ENCODE measurements at places on chromosomes 16 and 17.

DNA sequence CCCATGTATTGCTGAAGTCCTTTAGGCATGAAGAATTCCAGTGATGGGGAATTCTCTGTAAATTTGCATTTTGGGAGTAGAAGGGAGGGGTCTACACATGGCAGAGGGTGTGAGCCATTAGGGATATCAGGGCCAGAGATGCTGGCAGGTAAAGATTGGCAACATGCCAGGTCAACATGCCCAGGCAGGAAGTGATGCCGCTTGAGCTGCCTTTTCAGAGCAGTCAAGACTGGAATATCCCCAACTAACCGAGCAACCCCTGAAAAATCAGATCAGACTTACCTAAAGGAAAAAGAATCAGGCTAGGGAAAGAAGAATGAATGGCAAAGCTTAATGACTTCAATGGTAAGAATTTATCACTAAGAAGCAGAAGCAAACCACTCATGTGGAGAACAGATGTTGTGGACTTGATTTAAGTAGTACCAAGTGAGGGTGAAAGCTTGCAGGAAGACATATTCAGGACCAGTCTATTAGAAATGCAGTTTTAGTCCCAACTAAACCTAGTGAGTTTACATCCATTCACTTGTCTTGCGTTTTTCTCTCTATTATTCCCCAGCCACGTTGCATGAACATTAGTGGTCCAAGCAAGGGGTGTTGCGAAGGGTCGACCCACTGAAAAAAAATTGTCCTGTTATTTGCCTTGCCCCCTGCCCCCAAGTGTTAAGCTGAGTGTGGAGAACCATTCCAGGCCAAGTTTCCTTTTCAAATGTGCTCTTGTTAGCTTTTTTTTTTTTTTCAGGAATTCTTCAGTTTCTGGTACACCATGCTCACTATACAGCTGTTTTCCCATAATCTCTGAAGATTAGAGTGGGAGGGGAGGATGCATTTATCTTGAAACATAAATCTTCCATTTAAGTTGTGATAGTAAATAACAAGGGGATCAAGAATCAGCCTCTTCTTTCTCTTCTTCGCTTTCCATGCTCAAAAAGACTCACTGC, 105.2 kb downstream of the ABCA8 start:
- peak; percentile 18 for DNase-seq

- DNase-seq: no peak
Observed at GRCh38 chr17:4215882-4216570, 47.8 kb downstream of the ANKFY1 start.

GRCh38 chr17:73639322-73639721, 4.9 kb downstream of the SDK2 start:
- no peak for DNase-seq

GRCh38 chr17:29880031-29880430, 50.0 kb downstream of the SSH2 start:
- DNase-seq: no peak

DNA sequence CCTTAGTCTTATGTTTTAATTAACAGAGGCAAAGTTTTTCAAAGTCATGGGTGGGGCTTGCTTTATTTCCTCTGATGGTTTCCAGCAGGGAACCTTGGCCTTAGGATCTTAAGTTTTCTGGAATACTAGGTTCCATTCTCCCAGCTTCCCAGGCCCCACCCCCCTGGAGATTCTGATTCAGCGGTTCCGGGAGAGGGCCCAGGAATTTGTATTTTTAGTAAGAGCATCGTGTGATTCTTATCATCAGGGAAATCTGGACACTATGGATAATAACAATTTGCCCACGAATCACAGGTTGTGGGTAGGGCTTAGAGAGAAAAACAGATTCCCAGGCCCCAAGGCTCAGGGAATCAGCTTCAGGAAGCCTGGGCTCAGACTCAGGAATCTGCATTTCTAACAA, 263.6 kb downstream of the NTN1 start:
- no peak for DNase-seq

GRCh38 chr17:77285594-77286390, 145.0 kb downstream of the SEC14L1 start:
- DNase-seq: peak; percentile 79

DNA sequence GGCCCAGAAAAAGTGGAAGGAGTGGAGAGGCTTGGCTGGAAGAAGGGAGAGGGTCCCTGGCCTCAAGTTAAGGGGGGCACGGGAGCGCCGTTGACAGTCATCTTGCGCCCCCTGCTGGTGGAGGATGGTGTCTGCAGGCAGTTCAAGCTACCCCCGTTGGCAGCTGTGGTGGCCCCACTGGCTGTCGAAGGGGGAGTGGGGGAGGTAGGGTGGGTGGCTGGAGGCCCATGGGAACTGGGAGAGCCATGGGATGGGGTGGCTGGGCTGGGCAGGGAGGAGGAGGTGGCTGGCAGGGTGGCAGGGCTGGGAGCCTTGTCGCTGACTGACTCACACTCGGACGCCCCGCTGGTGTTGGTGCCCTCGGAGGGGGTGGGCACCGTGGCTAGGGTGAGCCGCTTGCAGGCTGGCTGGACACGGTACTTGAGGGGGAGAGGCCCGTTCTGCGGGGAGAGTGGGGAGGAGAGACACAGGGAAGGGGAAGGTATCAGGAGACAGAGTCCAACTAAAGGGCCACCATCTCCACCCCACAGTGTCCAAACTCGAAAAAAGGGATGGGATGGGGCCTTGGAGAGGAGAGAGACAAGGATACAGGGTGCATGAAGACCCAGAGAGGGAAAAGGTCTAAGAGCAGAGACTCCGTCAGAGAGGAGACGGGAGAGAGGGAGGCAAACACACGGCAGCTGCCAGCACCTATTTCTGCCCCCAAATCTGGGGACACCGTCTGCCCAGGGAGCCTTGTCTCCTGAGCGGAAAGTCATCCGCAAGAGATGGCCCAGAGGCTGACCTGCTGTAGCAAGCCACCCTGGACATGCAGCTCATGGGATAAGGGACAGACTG, 5.2 kb downstream of the CISD3 start:
- no peak for DNase-seq

DNA sequence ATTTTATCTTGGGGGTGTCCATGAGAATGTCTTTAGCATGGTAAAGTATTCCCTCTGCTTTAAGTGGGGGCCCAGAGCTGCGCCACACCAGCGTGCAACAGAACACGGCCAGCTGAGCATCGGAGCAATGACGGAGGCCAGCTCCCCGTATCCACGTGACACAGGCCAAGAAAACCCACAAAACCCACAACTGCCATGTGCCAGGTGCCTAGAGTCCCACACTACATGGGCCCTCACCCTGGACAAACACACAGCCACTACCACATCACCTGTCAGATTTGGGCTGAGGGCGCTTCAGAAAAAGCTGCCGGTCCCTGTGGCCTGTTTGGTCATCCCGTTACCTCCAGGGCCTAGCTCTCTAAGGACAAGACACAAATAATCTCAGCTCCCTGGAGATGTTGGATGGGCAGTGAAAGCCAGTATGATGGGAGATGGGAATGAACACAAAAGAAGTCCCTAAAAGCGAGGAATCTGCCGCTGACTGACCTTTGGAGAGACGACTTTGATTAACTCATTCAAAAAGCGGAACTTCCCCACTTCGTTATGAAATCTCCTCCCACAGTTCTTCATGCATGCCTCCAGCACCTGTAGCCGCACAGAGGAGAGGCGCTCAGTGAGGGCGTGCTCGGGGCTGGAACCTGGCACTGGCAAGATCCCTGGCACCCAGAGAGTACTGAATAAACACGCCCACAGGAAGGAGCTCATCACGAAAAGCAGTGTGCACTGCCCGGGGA, 17.1 kb downstream of the GGA3 start:
- no peak for DNase-seq

DNA sequence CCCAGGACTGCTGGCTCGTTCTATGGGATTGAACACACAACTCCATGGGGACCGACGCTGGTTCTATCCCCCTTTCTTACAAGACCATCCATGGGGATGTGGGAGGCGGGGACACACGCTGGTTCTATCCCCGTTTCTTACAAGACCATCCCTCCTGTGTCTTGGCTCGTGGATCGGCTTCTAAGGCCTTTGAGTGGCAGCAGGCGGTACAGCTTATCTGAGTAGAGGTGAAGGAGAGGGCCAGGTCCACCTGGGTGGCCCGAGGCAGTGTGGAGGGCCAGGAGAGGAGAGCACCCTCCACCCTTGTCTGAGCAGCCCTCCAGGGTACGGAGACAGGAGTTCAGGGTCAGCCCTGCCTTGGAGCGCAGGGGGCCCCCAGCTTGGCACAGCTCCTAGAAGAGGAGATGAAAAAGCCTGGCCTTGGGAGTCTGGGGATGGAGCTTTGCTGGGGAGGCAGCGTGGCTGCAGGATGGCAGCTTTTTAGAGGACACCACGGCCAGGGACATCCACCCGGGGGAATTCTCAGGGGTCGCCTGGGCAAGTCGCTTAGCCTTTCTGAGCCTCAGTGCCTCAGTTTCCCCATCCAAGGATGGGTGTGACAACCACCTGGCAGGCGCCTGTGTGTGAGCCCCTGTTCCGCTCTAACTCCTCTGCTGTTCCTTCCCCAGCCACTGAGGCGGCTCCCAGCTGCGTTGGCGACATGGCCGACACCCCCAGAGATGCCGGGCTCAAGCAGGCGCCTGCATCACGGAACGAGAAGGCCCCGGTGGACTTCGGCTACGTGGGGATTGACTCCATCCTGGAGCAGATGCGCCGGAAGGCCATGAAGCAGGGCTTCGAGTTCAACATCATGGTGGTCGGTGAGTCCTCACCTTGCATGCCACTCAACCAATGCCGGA, 341.0 kb downstream of the SEC14L1 start:
- no peak for DNase-seq

DNA sequence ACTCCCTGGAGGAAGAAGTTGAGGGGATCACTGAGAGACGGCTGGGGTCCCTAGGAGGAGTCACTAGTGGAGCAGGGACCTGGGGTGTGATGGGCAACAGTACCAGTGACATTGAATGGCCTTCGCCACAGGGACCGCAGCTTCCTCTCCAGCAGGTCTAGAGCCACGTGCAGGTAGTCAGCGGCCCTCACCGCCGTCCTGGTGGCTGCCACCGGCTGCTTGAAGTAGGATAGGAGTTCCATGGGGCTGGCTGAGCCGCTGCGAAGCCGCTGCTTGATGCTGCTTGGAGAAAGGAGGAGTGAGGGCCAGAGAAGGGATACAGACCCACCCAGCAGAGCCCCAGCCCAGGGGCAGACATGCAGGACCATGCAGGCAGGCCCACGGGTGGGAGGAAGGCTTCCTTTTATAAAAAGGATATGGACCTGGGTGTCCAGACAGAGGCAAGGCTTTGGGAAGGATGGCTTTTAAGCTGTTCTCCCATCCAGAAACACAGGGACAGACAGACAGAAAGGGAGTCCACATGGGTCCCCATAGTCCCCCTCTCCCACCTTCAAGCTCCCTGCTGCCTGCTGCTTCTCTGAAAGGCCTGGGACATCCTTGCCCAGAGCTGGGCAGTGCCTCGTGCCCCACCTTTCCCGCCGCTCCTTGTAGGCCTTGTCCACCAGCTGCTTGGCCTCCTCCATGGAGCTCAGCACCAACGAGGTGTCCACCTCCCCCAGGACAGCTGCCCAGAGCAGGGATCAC, 827 bp downstream of the MPO start:
- DNase-seq: no peak

- DNase-seq: no peak
Observed at GRCh38 chr17:79338604-79339003, 264.0 kb downstream of the ENGASE start.

DNA sequence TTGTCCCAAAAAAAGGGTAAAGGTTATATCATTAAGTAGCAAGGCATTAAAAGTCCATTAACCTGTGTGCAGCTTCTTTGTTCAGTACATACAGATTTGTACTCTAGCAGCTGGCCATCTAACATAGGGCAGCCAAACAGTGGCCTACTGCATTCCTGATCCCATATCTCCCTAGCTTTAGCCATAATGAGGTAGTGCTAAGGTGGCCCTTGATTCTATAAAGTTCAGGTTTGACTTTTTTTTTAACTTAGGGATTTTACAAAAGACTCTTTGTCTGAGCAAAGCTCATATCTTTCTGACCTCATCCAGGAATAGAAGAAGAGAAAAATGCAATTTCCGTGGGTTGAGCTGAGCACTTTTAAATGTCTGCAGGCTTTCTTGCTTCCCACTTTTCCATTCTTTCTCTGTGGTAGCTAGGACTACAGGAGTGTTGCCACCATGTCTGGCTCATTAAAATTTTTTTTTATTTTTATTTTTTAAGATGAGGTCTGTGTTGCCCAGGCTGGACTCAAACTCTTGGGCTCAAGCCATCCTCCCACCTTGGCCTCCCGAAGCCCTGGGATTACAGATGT, 19.5 kb upstream of the CDC6 start:
- no peak for DNase-seq

GRCh38 chr17:20979792-20980083, 63.1 kb downstream of the USP22 start:
- DNase-seq: no peak

DNA sequence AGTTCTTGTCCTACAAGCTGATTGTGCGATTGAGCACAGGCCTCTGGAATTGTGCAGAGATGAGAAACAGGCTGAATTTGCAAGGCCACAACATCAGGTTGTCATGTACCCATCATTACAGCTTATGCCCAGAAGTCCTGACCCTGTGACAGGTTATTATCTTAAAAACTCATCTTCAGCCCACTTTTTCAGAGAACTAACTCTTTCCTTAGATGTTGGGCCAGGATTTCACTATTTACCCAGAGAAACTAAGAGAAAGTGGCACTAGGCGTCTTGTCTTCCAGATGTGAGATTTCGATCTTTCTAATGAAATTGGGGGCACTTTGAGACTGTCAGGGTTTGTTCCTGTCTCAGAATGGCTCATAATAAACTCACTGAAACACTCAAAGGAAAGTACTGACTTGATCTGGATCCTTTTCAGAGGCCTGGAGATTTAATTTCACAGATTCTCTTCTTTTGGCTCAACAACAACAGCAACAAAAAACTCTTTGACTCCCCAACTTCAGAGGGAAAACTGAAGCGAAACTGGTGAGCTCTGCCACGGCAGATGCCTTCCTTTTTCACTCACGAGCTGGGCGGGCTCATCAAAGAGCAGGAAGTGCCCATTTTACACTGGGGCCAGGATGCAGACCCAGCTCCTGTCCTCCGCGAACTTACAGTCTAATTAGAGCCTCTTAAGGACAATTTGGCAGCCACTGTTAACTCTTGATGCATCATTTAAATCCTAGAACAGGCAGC, 17.7 kb upstream of the SLC12A3 start:
- DNase-seq: no peak

- DNase-seq: no peak
Observed at GRCh38 chr17:55068862-55069811, 100.6 kb downstream of the STXBP4 start.

DNA sequence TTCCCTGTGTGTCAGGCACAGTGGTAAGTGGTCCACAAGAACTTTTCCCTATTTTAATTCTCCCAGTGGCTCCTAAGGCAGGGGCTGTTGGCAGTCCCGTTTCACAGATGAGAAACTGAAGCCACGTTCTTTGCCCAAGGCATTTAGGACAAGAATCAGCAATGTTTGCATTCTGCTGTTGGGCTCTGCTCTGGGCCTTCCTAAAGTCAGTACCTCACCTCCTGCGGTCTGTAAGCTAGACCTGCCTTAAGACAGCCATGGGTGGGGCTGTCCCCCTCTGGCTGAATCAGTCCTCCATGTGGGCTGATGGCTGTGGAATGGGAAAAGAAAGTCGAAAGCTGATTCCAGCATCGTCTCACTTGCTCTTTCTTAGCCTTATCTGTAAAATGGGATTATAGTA, 304.8 kb downstream of the MAF start:
- DNase-seq: no peak

GRCh38 chr16:53690771-53691170, 12.9 kb downstream of the RPGRIP1L start:
- no peak for DNase-seq

- DNase-seq: no peak
Observed at GRCh38 chr16:14635395-14636165, 2.8 kb downstream of the BFAR start.

Data from fibroblast of skin of abdomen (primary cell).